ENCODE measurements at places on chromosomes 12 and 14.

DNA sequence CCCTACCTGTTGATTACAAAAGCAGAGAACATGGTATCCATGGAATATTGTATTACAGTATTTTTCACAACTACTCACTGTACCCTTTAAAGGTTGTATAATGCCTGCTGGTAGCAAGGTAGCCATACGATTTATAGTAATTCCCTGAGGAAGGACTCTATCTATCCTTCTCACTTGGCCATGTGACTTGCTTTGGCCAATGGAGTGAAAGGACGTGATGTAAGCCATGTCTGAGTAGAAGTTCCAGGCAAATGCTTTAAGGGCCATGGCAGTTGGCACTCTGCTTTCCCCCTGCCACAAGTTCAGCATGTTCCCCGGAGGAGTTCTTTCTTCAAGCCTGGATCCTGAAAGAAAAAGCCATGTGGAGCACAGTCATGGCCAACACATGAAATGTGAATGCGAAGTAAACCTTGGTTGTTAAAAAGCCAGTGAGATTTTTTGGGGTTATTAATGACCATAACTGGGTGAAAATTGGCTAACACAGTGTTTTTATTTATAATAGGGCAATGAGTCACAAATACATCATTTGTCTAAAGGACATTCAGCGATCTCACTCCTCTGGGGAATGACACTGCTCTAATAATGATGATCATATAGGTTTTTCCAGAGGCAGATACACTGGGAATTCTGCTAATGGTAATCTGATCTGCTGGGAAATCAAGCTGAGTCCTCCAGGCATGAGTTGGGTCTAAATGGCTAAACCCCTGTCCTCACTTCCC lies 67.4 kb upstream of the SLC38A2 start:
- DNase-seq = no peak

DNA sequence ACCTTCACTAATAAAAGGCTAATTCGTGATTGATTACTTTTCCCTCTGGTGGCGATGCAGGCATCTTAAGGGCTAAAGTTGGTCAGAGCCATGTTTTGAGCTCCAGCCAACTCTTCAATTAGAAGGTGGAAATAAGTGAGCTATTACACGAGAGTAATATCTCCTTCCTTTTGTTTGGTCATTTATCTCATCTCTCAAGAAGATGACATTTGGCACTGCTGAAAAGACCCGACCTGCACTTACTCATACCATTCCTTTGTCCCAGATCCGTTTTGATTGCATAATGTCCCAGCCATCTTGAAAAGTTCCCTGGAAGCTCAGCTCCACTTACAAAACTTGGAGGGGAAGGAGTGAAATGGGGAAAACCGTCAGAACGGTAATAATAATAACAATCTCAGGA lies 316.2 kb downstream of the VRK1 start:
- no peak for DNase-seq

GRCh38 chr12:101933866-101934514 lies 56.6 kb downstream of the DRAM1 start:
- DNase-seq = no peak

DNA sequence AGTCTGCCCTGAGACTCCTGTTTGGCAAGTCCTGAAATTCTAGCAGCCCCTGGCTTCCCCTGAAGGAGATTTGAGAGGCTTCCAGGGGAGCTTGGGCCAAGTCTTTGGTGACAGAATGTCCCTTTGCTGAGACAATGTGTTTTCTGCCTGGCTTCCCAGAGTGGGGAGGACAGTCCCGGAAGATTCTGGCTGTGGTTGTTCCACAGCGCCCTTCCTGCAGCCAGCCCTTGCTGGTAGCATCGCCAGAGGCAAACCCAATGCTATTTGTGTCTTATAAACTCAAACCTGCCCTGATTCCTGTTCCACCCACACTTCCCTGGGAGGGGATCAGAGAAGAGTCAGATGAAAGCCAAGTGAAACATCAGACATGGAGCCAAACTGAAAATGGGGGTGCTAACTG lies 56.4 kb upstream of the OAS1 start:
- no peak for DNase-seq

DNA sequence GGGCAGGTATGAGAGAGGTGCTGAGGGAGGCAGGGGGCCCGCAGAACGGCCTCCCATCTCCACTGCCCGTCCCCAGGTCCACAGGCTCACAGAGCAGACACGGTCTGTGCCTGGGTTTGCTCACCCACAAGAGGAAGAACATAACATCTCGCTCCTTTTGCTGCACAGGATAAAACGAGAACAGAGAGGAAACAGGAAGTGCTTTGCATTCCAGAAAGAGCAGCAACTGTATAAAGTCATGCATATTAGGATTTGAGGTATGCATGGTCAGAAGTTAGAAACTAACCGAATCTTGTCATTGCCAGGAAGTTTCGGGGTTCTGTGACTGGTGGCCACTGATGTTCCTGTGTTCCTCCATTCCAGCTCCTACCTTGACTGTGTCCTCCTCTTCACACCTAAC lies 25.0 kb downstream of the NTF3 start:
- DNase-seq = no peak

GRCh38 chr12:2335916-2336315 lies 283.1 kb downstream of the CACNA1C start:
- DNase-seq = no peak

- DNase-seq = no peak
These were observed 441.8 kb upstream of the FLRT2 start for GRCh38 chr14:85088192-85088591.

DNA sequence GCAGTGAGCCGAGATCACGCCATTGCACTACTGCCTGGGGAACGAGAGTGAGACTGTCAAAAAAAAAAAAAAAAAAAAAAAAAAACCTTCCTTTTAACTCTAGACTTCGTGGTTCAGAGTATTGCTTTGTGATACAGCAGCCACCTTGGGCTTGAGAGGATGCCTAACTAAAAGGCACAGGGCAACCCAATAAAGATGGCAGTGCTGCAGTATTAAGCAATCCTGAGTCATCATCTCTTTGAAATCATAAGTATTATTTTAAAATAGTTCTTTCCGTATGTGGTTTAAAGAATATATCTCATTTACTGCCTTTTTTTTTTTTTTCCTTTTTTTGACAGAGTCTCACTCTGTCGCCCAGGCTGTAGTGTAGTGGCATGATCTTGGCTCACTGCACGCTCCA lies 116.1 kb downstream of the PLEKHA5 start:
- no peak for DNase-seq

GRCh38 chr12:57550641-57551549 lies 1.1 kb downstream of the KIF5A start:
- DNase-seq = no peak

GRCh38 chr12:109234012-109234411 lies 75.1 kb downstream of the FOXN4 start:
- DNase-seq = no peak

GRCh38 chr14:105199093-105199492 lies 18.0 kb upstream of the NUDT14 start:
- no peak for DNase-seq

DNA sequence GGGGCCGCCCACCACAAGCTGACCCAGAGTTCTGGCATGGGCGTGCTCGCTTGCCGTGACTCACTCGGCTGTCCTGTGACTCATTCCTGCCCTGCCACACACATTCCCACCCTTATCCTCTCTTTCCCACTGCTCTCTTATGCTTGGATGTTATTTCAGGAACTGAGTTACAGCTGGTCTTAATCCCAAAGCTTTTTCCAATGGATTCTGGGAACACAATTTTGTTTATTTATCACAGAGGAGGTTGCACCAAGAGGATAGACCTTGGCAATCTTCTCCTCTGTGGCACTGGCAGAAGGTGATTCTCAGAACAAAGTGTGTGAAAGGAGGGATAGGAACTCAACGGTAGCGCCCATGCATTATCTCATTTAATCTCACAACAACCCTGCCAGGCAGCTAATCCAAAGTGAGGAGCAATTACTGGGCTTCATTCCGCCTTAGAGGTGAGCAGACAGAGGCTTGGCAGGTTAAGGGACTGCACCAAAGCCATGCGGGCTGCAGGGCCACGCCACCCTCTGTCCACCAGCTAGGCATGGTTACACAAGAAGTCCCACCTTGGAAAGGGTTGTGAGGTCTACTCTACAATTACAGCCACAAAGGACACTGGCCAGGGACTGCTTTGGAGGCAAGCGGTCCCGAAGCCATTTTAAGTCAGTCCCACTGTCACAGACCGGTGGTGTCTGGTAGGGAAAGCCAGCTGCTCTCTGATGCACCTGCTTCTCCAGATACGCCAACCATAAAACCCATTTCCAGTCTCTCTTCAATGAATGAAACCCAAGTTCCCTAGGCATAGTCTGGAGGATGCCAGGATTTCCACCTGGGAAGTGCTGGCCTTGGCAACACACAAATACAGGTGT lies 32.9 kb downstream of the SYNE3 start:
- DNase-seq = no peak

DNA sequence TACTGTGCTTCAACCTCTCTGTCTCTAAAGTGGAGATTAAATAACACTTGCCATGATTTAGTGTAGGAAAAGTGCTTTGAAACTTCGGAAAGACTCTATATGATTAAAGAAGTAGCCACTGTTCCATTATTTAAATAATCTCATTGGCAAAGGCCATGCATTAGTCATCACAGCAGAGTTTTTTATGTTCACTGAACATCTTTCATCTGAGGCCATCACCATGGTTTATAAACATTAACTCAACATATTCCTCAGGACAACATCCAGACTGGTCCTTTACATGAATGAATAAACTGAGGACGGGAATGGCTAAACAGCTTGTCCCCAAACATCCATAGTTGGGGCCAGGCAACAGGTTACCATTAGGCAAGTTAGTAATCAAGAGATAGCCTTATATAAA lies 124.6 kb upstream of the FRMD6 start:
- no peak for DNase-seq

DNA sequence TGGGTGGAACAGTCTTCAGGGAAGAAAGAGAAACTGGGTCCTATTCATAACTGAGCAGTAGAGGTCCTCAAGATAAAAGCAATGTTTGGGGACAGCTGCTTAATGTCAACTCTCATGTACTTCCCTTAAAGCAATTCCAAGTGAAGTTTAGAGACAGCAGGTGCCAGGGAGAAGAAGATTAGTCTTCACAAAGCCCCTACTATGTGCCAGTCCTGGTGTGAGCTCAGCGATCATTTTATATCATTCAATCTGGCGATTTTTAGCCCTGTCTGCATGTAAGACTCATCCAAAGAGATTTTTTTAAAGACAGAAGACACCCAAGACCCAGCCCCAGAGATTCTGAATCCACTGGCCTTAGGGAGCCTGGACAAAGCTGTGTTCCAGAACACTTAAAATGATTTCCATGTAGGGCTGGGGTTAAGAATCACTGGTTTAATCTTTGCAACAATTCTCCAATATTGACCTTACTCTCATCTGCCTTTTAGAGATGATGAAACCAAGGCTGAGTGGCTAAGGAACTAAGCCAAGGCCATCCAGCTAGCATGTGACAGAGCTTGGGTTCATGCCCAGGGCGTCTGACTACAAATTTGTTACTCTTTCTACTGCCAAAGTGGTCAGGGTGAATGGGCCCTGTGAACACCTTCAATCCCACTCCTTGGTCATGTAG lies 404.5 kb upstream of the TBX3 start:
- no peak for DNase-seq

- DNase-seq = no peak
These were observed 7.4 kb downstream of the LRP1 start for GRCh38 chr12:57135527-57136326.

- no peak for DNase-seq
These were observed 320 bp upstream of the PRPF39 start for GRCh38 chr14:45083617-45083975.

GRCh38 chr12:82873951-82874350 lies 187.2 kb downstream of the TMTC2 start:
- DNase-seq = no peak

DNA sequence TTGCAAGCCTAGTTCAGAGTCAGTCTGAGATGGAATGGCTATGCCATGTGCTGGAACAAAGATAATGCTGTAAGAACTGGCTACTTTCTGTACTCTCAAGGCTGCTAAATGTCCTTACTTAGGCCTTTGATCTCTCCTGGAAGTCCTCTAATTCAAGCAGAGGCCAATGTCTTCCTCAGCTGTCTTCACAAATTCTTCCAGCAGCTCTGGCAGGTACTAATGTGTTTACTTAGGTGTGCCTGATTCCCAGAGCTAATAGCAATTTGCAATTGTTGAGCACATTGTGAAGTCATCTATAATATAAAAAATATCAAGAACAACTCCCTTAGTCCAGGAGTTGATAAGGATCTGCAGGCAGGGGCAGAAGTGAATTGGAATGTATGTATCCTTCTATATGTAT lies 3.8 kb upstream of the MYF5 start:
- DNase-seq = no peak

- DNase-seq = no peak
These were observed 5.2 kb downstream of the MPHOSPH9 start for GRCh38 chr12:123227581-123228258.

GRCh38 chr12:16348435-16349130 lies 1.1 kb downstream of the MGST1 start:
- no peak for DNase-seq

- no peak for DNase-seq
These were observed 238.4 kb downstream of the MED13L start for GRCh38 chr12:116039081-116039480.

DNA sequence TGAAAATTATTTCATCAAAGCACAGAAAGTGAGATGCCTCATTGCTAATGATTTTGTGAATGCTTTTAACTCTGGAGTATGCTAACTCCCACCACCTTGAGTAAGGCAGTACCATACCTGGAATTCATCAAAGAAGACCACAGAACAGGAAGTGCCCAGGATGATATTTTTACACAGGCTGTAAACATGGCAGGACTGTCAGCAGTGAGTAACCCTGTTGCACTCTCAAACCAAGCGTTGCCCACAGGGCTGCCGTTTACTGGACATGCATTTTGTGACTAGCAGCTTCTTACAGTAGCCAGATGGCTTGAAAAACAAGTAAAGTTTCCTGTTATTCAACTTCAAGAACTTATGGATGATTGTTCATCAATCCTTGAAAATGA lies 42.4 kb downstream of the RALGAPA1 start:
- no peak for DNase-seq

DNA sequence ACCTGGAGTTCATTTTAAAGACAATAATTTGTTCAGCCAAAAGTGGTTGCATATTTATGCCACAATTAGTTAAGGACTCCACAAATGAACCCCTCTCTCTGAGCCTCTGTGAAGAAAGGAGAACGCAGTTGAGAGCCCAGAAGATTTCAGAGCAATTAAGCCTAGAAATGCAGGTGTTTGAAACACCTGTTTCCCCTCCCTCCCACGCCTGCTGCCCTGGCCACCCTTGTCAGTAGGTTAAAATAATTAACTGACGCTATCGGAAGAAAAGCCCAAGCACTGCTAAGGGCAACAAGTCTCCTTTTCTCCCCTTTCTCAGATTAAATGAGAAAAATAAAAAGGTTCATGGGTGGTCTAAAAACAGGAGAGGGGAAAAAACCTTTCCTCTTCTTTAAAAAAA lies 99.2 kb downstream of the PPM1A start:
- DNase-seq = no peak

DNA sequence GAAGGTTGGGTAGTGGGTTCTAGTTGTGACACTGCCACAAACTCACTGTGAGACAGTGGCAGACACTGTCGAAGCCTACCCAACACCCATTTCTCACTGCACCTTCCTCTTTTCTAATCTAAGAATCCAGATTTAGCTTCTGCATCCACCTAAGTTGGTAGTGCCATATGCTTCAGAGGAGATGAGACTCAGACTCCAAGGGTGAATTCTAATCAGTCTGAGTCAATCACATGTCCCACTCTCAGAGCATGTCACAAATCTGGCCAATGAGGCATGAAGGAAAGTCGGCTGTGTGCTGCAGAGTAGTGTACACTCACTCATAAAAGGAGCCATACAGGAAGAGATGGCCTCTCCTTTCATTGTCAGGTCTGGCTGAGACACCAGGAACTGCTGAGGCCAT lies 102.1 kb upstream of the RAP1B start:
- no peak for DNase-seq

- DNase-seq = no peak
These were observed 268.1 kb upstream of the RTL1 start for GRCh38 chr14:101171650-101172049.

All from CD4-positive, alpha-beta T cell treated with Interleukin-1 beta for 1 hour (primary cell).